ENCODE measurements at places on chromosomes 12 and 14.

- no peak for DNase-seq
Observed at GRCh38 chr14:76953311-76953945, 75.1 kb downstream of the IRF2BPL start.

DNA sequence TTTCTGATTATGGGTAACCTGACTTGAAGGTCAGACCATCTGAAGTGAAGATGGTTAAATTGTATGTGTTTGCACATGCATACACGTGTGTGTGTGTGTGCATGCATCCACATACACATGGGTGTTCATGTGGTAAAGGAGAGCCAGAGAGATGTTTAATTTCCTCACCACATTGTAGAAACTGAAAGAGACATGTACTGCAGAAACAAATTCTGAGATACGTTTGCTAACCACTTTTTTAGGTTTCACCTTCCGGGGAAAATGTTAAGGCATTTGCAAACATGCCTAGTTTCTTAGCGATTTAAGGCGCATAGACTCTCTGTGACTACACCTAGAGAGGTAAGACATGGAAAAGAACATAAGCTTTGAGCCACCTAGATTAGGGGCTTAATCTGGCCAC lies 362.9 kb downstream of the RAD51B start:
- peak; percentile 2 for DNase-seq

DNA sequence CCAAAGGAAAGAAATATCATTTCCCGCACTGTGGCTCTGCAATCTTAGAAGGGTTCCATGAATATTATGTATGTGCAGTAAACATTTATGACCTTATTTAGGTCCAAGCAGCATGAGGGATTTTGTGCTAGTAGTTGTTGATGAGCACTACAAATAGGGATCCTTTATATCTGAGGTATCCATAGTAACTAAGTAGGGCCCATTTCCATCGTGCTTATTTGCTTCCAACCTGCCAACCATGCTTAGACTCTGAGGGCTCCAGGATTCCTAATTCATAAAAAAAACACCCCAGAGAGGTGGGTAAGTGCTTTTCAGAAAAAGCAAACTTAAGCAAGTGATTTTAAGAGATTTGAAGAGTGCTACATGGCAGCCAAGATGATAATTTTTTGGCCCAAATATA lies 39.7 kb downstream of the HMGA2 start:
- no peak for DNase-seq

- DNase-seq: no peak
Observed at GRCh38 chr12:56718149-56718548, 7.0 kb downstream of the NACA start.

DNA sequence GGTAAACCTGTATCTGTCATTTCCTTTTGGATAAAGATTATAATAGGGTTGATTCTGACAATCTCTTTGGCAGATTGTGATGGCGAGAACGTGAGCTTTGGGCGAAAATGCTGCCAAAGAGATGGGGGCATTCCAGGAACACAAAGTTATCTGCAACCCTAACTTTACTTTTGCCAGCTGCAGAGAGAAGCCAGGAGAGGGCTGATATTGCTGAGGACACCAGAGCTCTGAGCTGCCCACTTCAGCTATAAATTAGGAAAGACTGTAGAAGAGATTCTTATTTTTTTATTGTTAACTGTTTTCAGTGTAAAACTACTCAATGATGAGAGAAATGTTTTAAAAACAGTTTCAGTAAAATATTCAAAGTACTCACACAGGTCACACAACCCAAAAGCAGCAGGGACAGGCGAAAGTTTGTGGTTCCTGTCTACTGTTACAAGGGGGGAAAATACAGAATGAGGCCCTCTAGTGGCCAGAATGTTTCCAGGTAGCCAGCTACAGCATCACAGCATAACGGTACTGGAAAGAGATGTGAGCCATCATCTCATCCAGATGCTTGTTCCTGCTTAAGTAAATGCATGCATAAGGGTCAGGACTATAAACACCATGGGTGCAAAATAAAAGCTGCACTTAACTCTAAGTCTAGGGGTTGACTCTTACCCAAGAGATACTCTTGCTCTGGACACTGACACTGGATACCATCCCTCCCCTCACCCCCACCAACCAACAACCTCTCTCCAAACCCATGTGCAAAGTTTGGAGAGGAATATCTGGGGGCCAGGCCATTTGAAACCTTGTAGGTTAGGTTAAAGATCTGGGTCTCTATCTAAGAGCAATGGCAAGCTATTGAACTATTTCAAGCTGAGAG lies 498.4 kb downstream of the RMST start:
- DNase-seq: peak; percentile 4

- DNase-seq: no peak
Observed at GRCh38 chr12:78241446-78241845, 410.8 kb downstream of the NAV3 start.

Data from stimulated activated CD4-positive, alpha-beta T cell treated with anti-CD3 and anti-CD28 coated beads, Interleukin-12 subunit alpha, Interleukin-12 subunit beta, amount 100 ng/mL, for 24 hours (primary cell).